Cardiac muscle cell (in vitro differentiated cells and primary cell): ENCODE measurements at places on chromosomes 1 and 21. TPM values are rescaled to one million over a fixed set of nuclear protein-coding genes. Genes with fewer than 3 reads are reported as not detected.

DNA sequence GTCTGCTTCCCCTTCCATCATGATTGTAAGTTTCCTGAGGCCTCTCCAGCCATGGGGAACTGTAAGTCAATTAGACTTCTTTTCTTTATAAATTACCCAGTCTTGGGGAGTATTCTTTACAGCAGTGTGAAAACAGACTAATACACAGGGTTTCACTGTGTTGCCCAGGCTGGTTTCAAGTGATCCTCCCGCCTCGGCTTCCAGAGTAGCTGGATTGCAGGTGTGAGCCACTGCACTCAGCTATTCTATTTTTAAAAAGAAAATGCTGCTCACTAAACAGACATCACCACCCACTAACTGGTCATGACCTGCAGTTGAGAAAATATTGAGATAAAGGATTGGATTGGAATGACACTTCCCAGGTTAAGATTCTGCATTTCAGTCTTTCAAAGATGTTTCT lies 20.8 kb upstream of the SLC2A7 start:
- no peak for DNase-seq

LCE6A gene
- polyA plus RNA-seq: not detected in 2 replicates

GRCh38 chr1:66944330-66945274 lies 19.8 kb downstream of the MIER1 start:
- DNase-seq: no peak

DNAJC28 gene
- 4.8 and 6.6 TPM in 2 replicates for polyA plus RNA-seq

DNA sequence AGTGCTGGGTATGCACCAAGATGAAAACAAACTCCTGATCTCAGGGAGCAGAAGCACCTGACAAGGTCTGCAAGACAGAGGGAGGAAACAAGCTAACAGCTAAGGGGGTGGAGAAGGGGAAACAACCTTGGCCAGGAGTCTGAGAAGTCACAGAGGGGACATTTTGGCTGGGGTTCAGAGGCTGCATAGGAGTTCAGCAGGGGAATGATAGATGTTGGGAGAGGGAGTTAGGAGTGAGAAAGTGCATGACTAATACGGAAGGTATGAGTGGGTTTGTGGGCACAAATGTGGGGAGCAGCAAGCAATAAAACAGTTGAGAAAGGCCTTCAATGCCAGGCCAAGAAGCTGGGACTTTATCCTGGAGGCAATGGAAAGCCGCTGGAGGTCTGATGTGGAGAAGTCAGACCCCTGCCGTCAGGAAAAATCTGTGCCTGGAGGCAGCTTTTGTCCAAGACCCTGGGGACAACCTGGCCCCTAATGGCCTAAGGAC lies 16.4 kb downstream of the EPHA2 start:
- DNase-seq: no peak
